ENCODE measurements at places on chromosomes 7 and 10.

GRCh38 chr7:138167222-138167621 is 91.0 kb downstream of the AKR1D1 start:
- DNase-seq = no peak

- no peak for DNase-seq
Observed at GRCh38 chr10:32938554-32939061, 19.4 kb downstream of the ITGB1 start.

DNA sequence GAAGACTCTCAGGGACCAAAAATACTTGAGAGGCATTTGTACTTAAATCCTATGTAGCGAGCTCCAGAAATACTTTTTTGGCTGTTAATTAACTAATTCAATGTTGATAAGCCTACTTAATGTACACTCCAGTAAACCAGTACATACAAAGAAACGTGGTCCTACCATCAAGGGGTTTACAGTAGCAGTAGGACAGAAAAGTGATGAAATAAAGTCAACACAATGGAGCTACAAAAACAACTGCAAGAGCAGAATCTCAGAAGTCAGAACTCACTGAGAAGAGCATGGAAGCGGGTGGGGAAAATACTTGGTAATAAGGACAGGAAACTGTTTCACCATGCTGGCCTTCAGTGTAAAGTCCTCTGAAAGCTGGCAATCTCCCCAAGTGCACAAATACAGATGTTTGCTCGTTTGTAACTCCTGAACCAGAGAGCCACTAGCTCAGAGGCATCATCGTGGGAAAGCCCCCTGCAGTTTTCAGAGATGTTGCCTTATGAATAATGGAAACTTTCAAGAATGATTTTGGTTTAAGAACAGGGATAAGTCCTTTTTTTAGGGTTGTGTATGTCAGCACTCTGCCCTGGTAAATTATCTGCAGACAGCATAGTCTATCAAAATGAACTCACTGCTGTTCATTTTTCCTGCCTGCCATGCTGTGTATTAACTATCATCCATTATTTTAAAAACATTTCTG is 233.2 kb downstream of the SORCS1 start:
- DNase-seq = no peak

GRCh38 chr7:132709971-132710567 is 133.8 kb upstream of the PLXNA4 start:
- DNase-seq = no peak

- DNase-seq = no peak
Observed at GRCh38 chr10:114650266-114650665, 7.8 kb downstream of the ABLIM1 start.

DNA sequence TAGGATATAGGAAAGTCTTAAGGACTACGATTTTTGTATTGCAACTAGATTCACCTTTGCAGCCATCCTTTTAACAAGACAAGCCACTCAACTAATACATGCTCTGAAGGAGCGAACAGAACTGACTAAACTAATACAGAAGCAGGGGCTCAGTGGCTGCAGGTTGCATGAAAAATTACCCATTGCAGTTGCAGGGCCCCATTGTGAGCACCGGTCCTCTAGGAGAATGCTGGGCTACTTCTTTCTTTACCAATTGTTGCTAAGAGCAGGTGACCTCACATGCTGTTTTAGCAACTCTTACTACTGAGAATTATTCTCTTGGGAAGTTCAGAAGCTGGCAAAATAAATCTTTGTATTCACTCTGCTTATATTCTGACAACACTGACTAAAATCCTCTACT is 64.0 kb upstream of the ANKRD1 start:
- DNase-seq = no peak

DNA sequence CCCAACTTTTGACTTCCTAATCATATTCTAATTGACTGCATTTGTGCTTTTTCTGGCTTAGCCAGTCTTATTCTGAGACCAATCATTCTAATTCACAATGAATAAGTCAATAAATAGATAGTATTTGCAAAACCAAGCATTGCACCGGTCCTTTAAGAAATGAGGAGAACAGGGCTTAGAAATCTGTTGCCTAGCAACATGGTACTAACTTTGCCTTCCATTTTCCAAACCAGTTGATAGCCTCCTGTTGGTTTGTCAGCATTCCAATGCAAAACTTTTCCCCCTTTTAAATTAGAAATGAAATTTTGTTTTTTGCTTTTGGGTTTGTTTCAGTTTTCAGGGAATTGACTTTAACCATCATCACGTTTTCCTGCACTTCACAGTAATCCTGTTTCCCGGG is 603.5 kb upstream of the NRP1 start:
- DNase-seq = no peak

DNA sequence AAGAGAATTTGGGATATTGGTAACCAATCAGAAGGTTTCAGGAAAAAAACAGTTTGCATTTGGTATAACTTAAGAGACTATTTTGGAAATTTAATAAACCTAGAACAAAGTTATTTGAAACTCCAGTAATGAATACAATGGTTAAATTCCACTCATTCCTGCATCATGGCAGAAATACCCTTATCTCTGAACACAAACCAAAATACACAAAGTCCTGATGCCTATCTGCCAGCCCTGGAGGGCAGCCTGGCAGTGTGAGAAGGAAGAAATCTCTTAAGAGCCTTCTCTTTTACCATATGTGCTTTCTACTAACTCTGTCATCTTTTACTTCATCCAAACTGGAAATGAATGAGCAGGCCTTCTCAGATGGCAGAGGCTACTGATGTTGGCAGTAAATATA is 147.1 kb upstream of the LYZL1 start:
- DNase-seq = no peak

DNA sequence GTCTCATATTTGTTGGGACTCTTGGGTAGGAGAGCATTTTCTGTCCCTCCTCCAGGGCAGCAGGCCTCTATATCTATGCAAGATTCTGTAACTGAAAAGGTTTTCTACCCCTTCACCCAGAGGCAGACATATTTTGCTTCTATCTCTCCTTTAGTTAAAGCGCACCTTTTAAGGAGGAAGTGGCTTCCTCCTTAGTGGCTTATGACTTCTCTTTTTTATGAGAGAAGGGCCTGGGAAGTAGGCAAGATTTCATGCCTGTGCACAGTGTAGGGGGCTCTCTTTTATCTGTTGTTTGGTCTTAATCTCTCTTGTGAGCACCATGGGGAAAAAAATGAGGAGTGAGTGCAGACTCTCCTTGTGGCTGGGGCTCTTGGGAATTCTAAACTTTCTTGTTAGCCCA is 122.1 kb downstream of the LRMDA start:
- no peak for DNase-seq

GRCh38 chr7:143504937-143505297 is 27.2 kb downstream of the TAS2R41 start:
- DNase-seq = no peak

- DNase-seq = no peak
Observed at GRCh38 chr7:44292876-44293560, 32.4 kb downstream of the CAMK2B start.

DNA sequence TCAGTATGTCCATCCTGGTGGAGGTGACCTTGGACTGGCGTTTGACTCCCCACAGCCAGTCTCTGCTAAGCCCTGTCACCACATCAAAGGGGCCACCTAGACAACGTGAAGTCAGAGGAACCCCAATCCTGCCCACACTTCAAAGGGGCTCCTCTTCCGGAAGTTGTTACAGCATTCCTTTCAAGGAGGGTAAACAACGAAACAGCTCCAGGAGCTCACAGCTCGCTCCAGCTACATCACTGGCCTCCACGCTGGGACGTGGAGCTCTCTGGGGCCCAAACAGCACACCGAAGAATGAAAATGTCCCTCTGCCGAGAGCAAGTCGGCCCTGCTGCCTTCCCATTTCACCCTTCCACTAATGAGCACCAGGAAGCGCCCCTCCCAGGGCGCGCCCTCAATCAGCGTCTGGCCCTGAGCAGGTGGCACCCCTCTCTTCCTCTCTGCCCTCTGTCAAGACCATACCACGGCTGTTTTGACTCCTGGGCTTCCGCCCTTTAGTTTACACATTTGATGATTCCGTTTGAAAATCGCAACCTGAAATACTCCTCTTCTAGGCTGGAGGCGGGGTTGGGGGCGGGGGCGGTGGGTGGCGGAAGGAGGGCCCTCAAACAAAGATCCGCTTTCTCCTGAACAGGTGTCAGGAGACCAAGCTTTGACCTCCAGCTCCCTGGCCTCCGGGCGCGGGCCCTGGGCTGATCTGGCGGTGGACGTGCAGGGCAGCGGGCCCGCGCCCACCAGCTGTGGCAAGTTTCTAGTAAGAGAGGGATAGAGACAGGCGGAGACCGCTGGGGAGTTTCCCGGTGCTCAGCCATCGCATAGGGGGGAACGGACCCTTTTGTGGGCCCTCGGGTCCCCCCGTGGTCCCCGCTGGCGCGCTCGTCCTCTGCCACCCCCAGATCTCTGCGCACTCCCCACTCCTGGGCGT is 53.1 kb upstream of the KDM7A start:
- peak; percentile 69 for DNase-seq

DNA sequence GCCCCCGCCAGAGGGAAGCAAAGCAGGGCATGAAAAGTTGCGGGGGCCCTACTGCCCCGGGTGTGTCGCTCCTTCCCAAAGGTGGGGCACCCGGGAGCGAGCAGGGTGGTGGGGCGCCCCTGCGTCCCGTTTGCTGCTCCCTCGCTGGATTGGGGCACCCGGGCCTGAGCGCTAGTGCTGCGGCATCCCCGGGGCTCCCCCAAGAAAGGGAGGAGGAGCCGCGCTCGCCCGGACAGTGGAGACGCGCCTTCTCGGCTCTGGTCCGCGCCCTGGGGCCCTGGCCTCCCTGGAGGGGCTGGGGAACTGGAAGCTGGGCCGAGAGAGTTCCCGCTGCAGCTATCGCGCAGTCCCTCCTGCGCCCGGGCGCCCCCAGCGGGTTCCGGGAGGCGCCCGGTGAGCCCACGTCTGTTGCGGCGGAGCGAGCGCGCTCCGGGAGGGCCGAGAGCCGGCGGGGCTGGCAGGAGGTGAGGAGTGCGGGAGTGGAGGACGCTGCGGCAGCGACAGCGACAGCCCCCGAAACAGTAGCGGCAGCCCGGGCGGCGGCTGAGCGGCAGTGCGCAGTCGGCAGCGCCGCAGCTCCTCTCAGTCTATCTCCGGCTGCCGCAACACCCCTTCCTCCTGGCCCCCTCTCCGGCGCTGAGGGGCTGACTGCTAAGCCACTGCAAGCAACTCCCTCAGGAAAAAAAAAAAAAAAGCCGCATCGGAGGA is 504 bp upstream of the BMPER start:
- peak; percentile 82 for DNase-seq

DNA sequence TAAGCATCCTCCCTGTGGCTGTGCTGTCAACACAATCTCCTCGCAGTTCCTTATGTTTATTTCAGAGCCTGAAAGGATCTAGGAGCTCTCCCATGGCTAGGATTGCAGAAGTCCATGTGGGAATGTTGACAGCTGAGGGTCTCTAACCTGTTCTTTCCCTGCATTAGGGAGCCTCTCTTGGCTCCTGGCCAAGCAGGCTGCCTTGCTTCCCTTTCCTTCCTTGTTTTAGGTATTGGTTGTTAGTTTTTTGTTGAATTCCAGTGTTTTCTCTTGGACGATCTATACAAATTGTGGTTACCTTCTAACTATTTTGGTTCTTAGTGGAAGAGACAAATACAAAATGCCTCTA is 171.8 kb downstream of the MLLT10 start:
- no peak for DNase-seq

DNA sequence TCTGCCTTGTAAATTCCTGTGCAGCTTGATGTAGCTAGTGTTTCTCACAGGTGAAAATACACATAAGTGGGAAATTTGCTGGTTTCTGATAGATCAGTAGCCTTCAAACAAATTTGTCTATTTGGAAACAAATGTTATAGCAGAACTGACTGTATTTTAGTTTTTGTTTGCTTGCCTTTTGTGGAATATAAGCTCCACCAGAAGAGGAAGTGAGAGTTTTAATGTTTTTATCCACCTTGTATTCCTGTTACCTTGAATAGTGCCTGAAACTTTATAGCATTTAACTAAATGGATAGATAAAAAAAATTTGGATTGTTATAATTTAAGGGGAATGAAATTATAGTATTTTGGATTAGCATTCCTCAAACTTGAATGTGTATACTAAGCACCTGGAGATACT is 9.8 kb downstream of the WAC start:
- DNase-seq = no peak

GRCh38 chr7:128831178-128831993 is 1.2 kb downstream of the FLNC start:
- peak; percentile 60 for DNase-seq

GRCh38 chr7:100465299-100465698 is 1.2 kb upstream of the SPACDR start:
- DNase-seq = no peak

DNA sequence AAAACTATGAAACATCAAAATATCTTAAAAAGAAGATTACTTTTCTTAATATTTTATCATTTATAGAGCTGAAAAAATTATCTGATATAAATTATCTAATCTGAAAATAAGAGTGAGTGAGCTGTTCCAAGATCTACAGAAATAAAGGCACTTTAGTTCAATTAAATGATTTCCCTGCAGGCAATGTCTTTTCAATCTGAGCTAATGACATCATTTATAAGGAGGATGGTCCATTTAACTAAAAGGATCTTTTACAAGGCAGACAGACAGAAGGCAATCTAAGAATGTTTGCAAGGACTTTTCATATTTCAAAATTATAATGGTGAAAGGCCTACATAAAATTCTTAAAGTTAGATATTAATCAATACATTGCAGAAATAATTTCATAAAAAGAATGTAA is 71.8 kb downstream of the SKAP2 start:
- DNase-seq = no peak

DNA sequence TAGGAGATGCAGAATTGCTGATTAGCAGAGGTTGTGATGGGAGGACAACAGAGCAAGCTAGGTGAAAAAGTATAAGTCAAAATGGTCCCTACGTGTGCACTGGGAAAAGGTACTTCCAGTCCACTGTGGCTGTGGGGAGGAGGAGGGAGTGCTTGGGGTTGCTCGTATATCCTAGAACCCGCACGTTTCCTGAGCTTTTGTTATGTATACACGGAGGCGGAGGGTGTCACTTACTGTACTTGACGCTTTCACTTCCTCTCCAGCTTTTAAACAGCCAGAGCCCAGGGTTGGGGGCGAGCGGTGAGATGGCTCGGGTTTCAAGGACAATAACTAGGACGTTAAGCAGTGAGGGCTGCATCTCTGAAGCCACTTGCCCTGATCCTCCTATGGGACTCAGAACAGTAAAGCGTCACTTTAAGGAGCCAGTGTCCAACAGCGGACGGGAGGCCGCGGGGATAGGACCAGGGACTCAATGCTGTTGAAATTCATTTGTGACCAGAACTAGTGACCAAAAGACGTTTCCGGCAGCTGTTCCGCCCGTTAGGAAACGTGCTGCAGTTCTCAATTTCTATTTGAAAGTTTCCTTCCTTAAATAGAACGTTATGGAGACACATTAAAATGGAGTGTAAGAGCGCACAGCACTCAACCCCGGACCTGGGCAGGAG is 985 bp upstream of the ETV1 start:
- DNase-seq = peak; percentile 92

- DNase-seq = no peak
Observed at GRCh38 chr7:93040355-93040754, 77.4 kb downstream of the SAMD9 start.

GRCh38 chr7:130822642-130823041 is 88.6 kb upstream of the KLF14 start:
- no peak for DNase-seq

GRCh38 chr7:130732980-130733930 is 752 bp downstream of the KLF14 start:
- DNase-seq = peak; percentile 58

GRCh38 chr10:74921744-74922143 is 95.3 kb downstream of the KAT6B start:
- no peak for DNase-seq

Data from kidney (tissue), 22 donors.